ENCODE measurements at places on chromosomes 13 and 19.

DNA sequence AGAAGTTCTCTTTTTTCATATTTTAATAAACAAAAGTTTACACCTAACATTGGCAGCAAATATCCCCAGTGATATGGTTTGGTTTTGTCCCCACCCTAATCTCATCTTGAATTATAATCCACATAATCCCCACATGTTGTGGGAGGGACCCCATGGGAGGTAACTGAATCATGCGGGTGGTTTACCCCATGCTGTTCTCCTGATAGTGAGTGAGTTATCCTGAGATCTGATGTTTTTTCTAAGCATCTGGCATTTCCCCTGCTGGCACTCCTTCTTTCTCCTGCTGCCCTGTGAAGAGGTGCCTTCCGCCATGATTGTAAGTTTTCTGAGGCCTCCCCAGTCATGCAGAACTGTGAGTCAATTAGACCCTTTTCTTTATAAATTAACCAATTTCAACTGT, 214.7 kb downstream of the SLITRK1 start:
- DNase-seq = no peak

DNA sequence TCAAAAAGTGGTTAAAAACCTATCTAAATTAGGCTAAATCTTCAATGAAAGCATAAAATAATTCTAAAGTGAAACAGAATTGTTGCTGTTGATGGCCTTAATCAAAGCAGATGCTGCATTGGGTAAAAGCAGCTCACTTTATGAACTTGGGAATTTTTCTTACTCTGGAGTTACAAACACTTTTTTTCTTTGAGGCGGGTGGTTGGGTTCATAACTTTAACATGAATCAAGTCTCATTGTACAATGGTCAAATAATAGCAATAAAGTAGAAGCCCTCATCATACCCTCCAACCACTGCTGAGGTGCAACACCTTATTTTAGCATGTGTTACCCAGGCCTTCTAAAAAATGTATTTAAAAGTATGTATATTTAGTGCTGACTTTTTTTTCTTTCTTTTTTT, 29.1 kb downstream of the NUP58 start:
- DNase-seq = no peak

DNA sequence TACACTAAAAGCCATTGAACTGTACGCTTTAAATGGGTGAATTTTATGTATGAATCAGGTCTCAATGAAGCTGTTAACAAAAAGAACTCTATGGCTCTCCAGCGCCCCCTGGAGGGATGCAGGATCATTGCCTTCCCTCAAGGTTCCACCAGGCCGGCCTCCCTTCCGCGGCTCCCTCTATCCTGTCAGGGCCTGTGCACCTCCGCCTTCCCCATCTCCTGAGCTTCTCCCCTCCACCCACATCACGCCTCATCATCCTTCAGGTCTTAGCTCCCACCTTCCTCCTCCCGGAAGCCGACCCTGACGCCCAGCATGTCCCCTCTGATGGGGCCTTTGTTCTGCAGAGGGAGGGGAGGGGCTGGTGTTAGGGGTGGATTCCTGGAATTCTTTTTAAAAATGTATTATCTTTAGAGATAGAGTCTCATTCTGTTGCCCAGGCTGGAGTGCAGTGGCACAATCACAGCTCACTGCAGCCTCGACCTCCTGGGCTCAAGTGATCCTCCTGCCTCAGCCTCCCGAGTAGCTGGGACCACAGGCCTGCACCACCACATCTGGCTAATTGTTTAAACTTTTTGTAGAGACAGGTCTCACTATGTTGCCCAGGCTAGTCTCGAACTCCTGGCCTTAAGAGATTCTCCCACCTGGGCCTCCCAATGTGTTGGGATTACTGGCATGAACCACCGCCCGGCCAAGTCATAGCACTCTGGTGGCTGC, 27.7 kb downstream of the MEIS3 start:
- peak; percentile 59 for DNase-seq

GRCh38 chr19:34851277-34851804, 75.4 kb upstream of the ZNF30 start:
- DNase-seq = no peak

GRCh38 chr13:85799097-85799582, at the start of gene SLITRK6:
SLITRK6 (minus strand) TSS chr13:85799419; CDS start chr13:85796508, 2,911 bp downstream.
- DNase-seq = no peak

DNA sequence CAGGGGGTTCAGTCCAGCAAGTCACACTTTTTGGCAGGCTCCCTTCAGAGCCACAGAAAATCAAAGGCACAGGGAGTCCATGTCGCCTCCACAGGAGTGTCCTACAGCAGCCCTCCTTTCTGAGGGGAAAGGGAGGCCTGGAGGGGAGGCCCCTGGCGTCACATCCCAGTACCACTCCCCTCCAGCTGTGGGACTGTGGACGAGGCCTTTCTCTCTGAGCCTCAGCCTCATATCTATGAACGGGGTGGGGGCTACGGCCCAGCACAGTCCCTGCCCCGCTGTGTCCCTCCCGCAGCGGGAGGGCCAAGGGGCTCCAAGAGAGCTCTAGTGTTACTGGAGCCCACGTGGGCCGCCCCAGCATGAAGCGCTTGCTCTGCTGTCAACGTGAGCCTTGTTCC, 23.8 kb downstream of the PEPD start:
- DNase-seq = no peak

GRCh38 chr19:19533841-19534240, 4.2 kb upstream of the CILP2 start:
- DNase-seq = no peak

Measured in midbrain (tissue), 1 donor.